ENCODE measurements at places on chromosomes 5 and 9.
A peak's percentile ranks its signal among the peaks of the same experiment; 100 is the strongest.

- no peak for DNase-seq
Measured at GRCh38 chr9:126642010-126642744, 28.4 kb downstream of the LMX1B start.

DNA sequence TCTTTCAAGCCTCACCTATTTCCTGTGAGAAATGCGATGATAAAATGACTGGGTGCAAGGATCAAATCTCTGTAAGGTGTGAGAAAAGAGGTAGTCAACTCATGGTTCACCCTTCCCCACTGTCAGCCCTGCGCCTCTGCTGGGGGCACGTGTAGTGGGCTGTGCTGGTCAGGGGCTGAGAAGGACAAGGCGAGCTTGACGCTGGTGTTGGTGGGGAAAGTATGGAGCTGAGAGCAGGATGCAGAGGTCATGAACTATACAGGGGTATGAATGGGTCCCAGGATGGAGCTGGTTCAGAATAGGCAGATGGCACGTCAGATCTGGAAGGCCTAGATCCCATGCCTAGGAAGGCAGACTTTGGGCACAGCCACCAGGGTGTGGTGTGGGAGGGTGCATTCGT lies 20.6 kb downstream of the PITX1 start:
- no peak for DNase-seq

DNA sequence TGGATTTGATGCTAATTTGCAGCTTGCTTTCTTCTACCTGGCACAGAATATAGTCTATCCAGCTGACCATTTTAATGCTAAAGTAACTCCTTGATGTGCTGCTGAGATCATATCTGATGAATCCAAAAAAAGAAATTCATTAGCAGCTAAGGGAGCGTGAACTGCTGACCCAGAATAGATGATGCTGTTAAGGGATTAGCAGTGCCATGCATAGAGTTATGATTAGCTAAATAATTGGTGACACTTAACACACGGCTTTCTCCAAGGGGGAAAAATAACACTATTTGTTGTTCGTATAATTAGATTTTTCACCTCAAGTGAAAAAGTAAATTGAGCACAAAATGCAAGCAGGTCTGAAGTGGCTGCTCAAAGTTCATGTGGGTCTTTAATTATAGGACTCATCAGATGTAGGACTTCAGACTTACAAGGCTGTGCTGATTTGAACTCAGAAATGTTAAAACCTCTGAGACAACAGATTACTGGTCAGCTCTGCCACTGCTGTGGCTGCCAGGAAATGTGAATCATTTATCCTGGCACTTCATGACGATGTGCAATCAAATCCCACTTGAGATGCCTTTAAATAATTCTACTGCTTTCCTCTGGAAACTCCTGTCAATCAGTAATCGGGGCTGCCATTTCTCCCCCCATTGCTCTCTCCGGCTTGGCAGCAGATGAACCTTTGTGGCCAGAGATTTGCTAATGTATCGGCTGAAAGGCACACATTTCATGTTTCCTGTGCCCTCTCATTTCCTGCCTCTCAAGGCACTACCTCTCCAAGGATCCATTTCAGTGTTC lies 291.6 kb upstream of the C9orf72 start:
- DNase-seq: no peak

GRCh38 chr9:105238302-105238701 lies 6.1 kb upstream of the SLC44A1 start:
- no peak for DNase-seq

- DNase-seq: peak; percentile 79
Measured at GRCh38 chr9:33446946-33447798, at the start of gene AQP3. Gene AQP3, minus strand, starts transcription at chr9:33447593. Its CDS starts 63 bp downstream, at chr9:33447530.

DNA sequence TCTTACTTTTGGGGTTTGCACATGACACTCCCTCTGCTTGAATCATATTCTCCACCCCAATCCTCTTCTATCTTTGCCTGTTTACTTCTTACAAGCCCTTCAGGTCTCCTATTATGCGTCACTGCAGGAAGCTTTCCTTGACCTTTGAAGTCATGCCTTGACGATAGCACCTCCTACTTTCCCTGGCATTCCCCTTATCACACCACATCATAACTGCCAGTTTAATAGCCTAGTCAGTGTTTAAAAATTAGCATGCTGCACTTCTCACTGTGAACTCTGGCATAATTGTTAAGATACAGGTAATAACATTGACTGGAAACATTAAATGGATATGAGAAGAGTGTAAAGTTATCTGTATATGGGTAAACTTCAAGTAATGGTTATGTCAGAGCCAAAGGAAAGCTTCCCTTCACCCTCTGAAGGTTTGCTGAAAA lies 37.1 kb upstream of the CEP120 start:
- DNase-seq: peak; percentile 57

- no peak for DNase-seq
Measured at GRCh38 chr5:143800715-143801114, 11.2 kb upstream of the HMHB1 start.

GRCh38 chr9:134602547-134603362 lies 38.8 kb upstream of the COL5A1 start:
- no peak for DNase-seq

- DNase-seq: no peak
Measured at GRCh38 chr5:170449232-170449631, 54.6 kb upstream of the KCNIP1 start.

DNA sequence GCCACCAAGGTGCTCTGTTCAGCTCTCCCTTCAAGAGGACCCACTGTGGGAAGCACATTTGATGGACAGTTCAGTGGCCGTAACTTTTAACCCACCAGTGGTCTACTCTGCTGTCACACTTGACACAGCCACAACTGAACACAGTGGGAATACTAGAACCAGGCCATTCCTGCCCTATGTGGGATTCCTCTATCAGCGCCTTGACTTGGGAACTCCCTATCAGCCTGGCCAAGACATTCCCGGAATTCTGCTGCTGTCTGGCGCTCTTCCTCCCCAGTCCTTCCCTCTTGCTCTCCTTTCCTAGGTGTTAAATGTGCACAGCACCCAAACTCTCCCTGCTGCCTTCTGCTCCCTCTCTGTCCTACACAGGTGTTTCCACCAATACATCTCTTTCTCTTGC lies 23.1 kb upstream of the SH3PXD2B start:
- DNase-seq: no peak

DNA sequence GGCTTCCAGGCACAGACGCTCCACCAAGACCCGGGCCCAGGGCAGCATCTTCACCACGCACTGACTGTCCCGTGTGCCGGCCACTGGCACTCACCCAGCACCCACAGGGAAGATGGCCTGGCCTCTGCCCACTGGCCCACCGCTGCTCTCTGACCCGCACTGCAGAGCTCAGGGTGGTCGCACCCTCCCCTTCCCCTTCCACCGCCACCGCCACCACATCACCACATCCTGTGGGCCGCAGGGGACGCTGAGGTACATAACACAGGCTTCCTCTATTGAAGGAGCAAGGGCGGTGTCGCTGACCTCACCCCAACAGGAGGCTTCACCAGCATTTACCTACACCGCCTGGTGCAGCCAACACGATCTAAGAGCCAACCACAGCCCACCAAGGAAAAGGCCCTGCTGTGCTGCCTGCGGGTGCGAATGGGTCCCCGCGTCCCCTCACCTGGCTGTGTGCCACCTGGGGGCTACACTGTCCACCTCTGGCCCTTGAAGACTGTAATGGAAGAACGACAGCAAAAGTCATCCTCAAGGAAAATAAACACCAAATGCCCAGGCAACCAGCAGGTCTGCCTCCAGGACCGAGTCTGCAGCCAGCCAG lies 101.8 kb downstream of the CAMSAP1 start:
- no peak for DNase-seq

GRCh38 chr5:178624631-178625546 lies 2.0 kb downstream of the CLK4 start:
- DNase-seq: no peak

- DNase-seq: peak; percentile 60
Measured at GRCh38 chr5:6766604-6767093, 53.4 kb downstream of the TENT4A start.

DNA sequence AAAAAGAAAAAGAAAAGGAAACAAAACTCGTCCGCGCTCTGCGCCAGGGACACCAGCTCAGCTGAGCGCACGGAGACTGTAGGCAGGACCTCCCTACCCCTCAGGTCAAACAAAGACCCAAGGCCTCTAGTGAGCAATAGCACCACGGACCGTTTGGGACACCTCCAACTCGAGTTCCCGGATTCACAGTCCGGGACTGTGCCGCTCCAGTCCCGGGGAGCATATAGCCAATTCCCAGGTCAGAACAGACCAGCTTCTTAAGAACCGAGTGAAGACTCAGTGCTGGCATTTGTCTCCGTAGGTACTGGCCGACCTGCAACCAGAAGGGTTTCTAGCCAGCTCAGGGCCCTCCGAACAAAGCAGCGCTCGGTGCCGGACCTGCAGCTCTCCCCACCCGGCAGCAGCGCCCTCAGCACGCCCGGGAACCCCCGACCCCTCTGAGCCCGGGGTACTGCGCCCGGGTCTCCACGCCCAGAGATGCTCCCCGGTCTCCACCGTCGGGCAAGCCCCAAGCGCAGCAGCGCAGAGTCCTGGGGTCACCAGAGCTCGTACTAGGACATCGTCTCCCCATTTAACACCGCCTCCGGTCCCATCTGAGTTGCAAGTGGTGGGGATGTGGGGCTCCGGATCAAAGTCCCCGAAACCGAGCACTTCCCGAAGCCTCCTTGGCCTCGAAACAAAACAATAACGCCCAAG lies 591 bp downstream of the ABCA1 start:
- DNase-seq: peak; percentile 57

DNA sequence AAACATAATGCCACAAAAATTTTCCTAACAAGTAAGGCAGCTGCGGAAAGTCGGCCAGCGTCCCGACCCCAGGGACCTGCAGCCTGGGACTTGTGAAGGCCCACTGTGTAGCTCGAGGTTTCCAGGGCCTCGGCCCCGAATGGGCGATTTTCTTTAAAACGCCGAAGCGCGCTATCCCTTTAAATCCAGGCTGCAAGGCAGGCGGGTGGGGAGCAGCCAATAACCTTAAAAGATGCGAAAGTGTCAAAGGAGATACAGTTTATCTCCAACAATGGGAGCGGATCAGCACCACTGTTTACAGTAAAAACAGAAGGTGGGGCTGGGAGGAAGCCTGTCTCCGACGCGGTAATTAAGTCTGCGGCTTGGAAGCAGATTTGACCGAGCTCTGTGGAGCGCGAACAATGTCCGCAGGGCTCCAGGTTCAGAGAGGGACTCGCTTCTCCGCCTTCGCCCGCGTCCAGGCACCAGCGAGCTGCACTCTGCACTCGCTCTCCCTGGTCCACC lies 1.7 kb upstream of the ZSWIM6 start:
- DNase-seq: no peak

- DNase-seq: no peak
Measured at GRCh38 chr9:112505086-112505485, 18.5 kb downstream of the KIAA1958 start.

- DNase-seq: no peak
Measured at GRCh38 chr5:77308154-77308960, 97.9 kb downstream of the PDE8B start.

GRCh38 chr9:120353506-120353905 lies 226.5 kb downstream of the CDK5RAP2 start:
- DNase-seq: no peak

- DNase-seq: no peak
Measured at GRCh38 chr5:159096243-159096923, 3.3 kb downstream of the EBF1 start.

GRCh38 chr5:72234868-72235267 lies 85.2 kb downstream of the MRPS27 start:
- no peak for DNase-seq

DNA sequence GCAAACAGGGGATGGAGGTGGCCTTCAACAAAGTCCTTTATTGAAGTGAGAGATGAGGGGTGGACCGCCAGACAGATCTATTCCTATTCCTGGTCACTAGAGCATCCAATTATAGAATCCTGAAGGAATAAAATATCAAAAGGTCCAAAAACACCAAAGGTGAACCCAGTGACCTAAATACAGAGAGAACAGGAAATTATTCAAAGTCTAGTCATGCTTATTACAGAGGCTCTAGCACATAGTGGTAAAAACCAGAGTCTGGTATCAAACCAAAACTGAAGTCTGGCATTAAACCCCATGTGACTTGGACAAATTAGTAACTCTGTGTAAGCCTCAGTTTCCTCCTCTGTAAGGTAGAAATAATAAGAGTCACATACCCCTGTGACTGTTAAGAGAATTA lies 100.5 kb upstream of the SNX2 start:
- DNase-seq: no peak

DNA sequence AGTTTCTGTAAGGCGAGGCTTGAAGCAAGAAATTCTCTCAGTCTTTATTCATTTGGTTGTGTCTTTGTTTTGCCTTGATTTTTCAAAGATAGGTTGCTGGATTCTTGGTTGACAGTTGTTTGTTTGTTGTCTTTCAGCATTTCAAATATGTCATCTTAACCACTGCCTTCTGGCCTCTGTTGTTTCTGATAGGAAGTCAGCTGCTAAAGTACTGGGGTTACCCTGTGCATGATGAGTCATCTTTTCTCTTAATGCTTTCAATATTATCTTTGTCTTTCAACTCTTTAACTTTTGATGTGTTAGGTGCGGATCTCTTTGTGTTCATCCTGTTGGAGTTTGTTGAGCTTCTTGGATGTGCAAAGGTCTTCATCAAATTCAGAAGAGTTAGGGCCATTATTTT lies 1571.3 kb downstream of the MAT2B start:
- DNase-seq: no peak

DNA sequence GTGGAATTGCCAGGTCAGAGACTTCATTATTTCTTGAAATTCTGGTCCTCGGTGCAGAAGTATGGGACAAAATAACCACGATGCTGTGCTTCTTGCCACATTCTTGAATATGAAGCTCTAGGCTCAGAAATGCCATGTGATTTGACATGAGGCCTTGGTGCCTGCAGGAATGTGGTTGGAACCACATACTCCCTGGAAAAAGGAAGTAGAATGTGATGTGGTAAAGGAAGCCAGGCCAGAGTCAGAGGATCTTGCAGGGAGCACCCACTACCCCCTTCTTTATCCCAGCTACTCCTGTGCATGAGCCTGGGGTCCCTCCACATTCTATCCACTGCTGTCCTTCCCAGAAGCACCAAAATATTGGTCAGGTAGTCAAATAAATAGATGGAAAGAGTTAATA lies 80.9 kb downstream of the FOXD1 start:
- DNase-seq: no peak

DNA sequence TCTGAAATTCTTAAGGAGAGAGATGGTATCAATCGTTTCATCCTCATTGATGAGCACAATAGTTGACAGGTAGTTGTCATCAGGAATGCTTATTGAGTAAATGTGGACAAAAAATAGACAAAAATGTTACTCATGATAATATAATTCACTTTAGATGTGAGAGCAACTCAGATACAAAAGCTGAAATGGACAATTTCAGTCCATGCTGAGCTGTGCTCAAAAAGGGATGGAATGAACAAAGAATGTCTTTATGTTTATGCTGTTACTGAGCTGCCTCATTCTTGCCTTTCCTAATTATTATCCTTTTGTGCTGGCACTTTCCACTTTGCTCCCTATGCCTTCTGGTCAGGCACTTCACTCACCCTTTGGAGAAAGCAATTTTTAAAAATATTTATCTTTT lies 49.5 kb downstream of the JAKMIP2 start:
- DNase-seq: no peak

GRCh38 chr5:131386779-131387178 lies 122.9 kb downstream of the CDC42SE2 start:
- DNase-seq: no peak

GRCh38 chr9:99241106-99241505 lies 19.0 kb downstream of the SEC61B start:
- DNase-seq: no peak

All from activated naive CD4-positive, alpha-beta T cell treated with anti-CD3 and anti-CD28 coated beads, Interleukin-2, amount 50 U/mL, for 72 hours (primary cell).